Tibial nerve (tissue), 4 donors: ENCODE measurements at places on chromosomes 1 and 21.

- DNase-seq, result no peak
Measured at GRCh38 chr1:63428815-63429214, 61.4 kb downstream of the ALG6 start.

DNA sequence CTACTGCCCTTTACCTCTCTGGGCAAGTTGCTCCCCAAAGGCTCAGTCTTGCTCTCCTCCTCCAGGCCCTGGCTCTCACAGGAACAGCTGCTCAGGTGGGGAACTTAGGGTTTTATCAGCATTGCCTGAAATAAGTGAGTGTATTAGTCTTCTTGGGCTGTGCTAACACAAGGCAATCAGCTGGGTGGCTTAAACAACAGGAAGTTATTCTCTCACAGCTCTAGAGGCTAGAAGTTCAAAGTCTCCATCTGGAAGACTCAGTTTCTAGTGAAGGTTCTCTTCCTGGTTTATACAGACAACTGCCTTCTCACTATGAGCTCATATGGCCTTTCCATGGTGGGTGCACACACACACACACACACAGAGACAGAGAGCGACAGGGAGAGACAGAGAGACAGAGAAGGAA lies 2.8 kb upstream of the CD1C start:
- DNase-seq, result no peak

GRCh38 chr1:42961312-42962091 lies 2.8 kb upstream of the SLC2A1 start:
- DNase-seq, result no peak

DNA sequence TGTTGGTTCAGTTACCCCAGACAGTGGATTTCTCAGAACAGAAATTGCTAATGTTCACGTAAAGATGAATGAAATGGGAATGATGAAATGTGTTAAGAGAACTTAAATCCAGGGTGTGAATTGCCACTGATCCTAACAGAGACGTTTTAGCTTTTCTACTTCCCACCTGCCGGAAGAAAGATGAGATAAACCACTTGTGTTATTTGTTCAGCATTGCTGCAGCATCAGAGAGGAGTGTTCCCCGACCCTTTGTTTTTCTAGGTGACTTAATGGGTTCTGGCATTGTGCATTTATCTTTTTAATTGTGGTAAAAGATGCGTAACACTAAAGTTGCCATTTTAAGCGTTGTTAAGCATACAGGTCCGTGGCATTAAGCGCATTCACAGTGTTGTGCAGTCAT lies 122.3 kb downstream of the GALNT2 start:
- DNase-seq, result no peak

GRCh38 chr1:236558081-236558480 lies 34.3 kb downstream of the LGALS8 start:
- no peak for DNase-seq

GRCh38 chr1:39757501-39757900 lies 13.6 kb downstream of the OXCT2 start:
- DNase-seq, result no peak

DNA sequence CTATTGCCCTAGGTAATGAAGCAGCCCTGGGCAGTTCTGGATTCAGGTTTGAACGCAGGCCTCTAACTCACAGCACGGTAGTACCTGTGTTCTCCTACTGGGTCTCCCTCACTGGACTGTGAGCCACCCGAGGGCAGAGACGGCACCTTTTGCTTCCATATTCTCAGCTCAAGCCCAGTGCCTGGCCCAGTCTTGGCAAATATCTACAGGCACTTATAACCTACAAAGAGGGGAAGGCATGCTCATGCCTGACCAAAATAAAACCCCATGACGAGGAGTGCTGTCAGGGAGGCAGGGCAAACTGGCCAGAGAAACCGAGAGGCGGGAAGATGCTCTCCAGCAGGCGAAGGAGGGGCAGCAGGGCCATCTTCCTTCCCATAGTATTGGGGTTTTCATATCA lies 91.1 kb downstream of the DDX20 start:
- DNase-seq, result no peak

- no peak for DNase-seq
Measured at GRCh38 chr1:233730809-233731208, 116.9 kb downstream of the KCNK1 start.

- no peak for DNase-seq
Measured at GRCh38 chr1:235079443-235080296, 49.0 kb downstream of the TOMM20 start.
